Activated naive CD4-positive, alpha-beta T cell treated with anti-CD3 and anti-CD28 coated beads, Interleukin-2, amount 50 U/mL, for 16 hours (primary cell): ENCODE measurements at places on chromosomes 13 and 19.

GRCh38 chr13:112943309-112944125 is 25.5 kb upstream of the MCF2L start:
- DNase-seq: peak; percentile 28

GRCh38 chr19:54393381-54393780 is 21.9 kb upstream of the TTYH1 start:
- DNase-seq: no peak

- DNase-seq: no peak
These were observed 449.9 kb upstream of the ATXN8OS start for GRCh38 chr13:69657676-69658075.

GRCh38 chr19:50780753-50781435 is 9.3 kb upstream of the ACP4 start:
- no peak for DNase-seq

- peak; percentile 30 for DNase-seq
These were observed 34.4 kb upstream of the OXGR1 start for GRCh38 chr13:97028441-97029299.
